ENCODE measurements at places on chromosomes 13 and 19. TPM values are rescaled to one million over a fixed set of nuclear protein-coding genes. Genes with fewer than 3 reads are reported as not detected.

NUDT19 gene
- 18.3 TPM for total RNA-seq

KLK13 gene
- total RNA-seq: not detected

UCHL3 gene
- 52.3 TPM for total RNA-seq

GRCh38 chr19:32363632-32364031, 18.2 kb downstream of the ZNF507 start:
- H3K36me3 ChIP-seq: peaks cover 10% of the 10 kb centered on the region
- H3K4me1 ChIP-seq: peaks cover 22% of the 10 kb centered on the region
- no peaks in the 10 kb centered on the region for H3K27me3 ChIP-seq

All from psoas muscle (tissue), 8 donors.